ENCODE measurements at places on chromosomes 4 and X.

- DNase-seq = no peak
Measured at GRCh38 chrX:40326186-40326965, 228.6 kb upstream of the BCOR start.

DNA sequence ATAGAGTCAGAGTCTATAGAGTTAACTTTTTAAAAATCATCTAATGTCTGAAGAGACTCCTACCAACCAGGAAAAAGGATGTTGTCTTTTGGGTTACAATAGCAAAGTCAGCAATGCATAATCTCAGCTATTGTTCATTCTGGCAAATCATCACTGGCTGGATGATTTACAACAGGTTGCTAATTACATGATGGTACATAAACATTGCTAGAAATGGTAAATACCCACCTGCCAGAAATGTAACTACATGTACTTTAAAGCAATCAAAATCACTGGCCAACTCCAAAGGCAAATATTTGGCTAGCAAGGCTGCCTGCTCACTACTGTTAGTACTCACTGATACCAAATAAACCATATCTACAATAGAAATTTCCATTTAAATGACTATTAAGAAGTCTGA, 91.1 kb downstream of the PPP3CA start:
- DNase-seq = peak; percentile 24

DNA sequence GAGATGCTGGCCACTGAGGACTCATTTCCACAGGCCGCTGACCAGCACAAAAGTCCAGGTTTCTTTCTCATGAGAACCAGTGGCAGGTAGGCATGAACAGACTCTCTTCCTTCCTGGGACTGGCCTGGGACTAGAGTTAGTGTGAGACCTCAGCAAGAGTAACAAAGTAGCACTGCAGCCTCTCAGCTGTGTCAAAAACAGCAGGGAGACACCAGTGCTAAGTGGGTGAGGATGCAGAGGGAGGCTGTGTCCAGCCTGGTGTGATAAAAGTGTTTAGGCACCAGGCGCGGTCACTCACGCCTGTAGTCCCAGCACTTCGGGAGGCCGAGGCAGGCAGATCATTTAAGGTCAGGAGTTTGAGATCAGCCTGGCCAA, 42.9 kb downstream of the TRIM2 start:
- no peak for DNase-seq

GRCh38 chr4:99723612-99724011, 66.0 kb upstream of the C4orf54 start:
- peak; percentile 32 for DNase-seq

GRCh38 chr4:39635023-39635422, 3.6 kb downstream of the SMIM14 start:
- peak; percentile 22 for DNase-seq

DNA sequence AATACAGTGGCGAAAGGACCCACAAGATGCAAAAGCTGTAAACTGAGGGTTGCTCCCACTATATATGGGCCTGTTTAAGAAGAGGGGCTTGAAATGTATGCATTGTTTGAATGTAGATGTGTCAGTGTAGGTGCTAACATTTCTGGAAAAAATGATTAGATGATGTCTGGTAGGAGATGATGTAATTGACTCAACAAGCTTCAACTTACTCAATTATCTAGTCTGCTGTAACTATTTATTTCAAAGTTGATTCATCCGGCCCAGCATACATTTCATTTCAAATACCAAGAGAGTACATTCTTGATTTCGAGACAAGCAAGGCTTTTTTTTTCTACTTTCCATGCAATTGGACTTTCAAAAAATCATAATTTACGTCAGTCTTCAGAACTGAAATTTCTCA, 9.3 kb upstream of the ENAM start:
- no peak for DNase-seq

Data from lung (tissue), 17 donors.